ENCODE measurements at places on chromosomes 1 and 21.
A peak's percentile ranks its signal among the peaks of the same experiment; 100 is the strongest.

GRCh38 chr1:7583291-7584096 lies 187.6 kb upstream of the VAMP3 start:
- DNase-seq, result no peak

GRCh38 chr1:7770997-7771822 lies at the start of gene VAMP3:
Gene VAMP3 (plus strand): TSS chr1:7771296. CDS start chr1:7771384, 88 bp downstream.
- peak; percentile 86 for DNase-seq

DNA sequence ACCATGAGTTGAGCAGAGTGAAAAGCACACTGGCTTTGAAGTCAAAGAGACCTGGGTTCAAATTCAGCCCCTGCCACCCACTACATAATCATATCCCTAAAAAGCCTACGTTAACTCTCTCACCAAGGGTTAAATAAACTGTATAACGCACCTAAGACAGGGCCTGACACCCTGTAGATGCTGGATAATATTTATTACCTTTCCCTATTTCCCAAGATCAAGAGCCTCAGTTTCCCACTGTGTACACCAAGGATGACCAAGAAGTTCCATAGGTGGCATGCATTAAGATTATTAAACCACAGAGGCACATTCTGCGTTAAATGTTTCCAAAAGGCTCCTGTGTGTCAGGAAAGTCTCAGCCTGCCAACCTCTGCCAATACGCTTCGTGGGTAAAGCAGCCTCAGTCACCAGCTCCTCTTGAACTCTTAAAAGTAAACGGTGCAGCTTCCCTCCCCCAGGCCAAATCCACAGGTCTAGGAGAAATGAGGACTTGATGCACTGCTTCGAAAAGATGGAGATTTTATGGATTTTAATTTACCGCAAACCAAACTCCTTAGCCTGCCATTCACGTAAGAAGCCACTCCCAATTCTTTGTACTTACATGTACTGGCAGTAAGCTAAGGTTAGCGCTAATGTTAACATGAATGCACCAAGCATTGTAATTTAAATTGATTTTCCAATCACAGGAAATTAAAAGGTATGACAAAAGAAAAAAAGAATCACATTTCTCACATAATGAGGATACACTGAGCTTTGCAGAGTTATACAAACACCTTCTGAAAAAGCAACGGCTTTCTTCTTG lies 2.6 kb downstream of the USP24 start:
- no peak for DNase-seq

GRCh38 chr1:155167166-155168104 lies 5.7 kb downstream of the KRTCAP2 start:
- DNase-seq, result peak; percentile 71

DNA sequence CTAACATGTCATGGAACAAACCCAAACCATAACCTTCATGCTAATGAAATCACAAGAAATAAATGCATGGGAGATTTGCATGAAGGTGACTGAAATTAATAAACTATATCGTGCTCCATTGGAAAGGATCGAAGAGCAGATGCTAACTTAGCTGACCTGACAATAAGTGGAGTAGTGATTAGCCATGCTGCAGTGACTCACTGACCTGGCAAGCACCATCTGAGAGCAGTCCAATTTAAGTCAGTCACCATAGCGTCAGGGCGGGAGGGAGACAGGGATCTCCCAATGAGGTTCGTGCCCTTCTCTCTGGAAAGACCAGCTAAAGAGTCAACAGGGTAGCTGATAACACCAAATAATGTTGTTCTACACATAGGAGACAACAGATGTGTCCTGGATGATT lies 21.5 kb downstream of the OLIG2 start:
- DNase-seq, result no peak

DNA sequence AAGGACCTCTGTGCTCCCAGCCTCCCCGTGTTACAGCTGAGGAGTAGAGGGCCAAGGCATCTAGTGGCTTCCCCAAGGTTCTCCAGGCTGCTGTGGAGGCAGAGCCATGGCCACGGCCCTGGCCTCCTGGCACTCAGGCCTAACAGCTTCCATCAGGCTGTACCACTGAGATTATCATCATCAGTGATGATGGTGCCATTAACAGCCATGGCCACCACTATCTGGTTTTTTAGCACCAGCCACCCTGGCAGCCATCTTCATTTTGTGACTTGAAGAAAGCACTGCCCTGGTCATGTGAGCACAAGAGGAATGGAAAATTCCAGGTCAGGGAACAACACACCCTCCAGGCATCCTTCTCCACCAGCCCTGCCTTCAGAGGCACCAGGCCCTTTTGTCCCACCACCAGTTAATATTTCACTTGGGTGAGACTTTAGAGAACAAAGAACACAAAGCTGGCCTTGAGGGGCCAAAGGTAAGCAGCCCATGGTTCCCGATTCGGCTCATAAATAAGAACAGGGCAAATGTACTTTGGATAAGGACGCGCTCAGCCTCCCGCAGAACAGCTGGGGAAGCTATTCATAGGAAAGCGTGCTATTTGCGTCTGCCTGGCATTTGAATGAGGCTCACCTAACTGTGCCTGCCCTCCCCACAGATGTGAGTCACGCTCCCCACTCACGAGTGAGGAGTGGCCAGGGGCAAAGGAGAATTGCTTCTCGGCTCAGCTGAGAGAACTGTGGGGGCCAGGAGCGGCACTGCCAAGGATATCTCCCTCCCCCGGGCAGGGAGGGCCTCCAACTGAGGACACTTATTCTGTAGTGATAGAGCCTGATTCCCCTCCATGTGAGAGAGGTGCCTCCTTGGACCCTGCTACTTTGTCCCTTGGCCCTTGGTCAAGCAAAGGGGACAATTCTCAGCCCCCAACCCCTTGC lies 95.6 kb downstream of the CD58 start:
- DNase-seq, result peak; percentile 89

DNA sequence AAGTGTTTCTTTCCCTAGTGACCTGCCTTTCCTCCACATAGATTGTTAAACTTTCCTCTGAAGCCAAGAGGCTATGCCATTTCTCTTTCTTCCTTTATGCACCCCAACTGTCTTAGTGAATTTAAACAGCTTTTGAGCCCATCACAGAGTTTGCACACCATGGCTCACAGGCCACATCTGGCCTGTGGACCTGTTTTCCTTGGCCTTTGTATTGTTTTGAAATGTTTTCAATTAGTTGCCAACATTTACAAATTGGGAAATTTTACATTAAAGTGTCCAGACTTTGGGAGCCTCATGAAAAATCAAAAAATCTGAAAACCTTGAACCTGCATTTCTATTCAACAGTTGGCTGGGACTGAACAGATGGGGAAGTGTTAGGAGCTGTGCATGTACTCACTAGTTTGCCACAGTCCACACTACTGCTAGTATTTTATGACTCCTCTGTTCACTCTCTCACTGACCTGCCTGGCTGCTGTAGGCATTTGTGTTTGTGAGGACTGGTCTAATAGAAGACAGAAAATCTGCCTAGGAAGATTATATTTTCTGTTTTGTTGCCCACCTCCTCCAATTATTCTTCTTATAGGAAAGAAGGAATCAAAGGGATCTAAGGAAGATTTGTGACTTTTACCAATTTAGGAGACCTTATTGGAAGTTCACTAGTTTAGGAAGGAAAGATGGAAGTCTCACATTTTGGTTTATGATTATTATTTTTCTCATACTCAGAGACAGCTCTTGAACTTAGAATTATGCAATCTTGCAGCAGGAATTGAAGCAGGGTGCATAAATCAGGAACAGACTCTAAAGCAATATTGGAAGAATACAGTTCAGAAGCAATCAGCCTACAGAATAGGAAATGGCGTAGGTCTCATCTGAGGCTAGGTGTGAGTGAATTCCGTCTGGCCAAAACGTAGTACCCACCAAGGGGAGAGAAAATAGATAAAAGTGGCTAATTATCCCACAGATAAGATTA lies 134.7 kb downstream of the HLX start:
- DNase-seq, result no peak

GRCh38 chr1:247402120-247402675 lies 13.8 kb upstream of the NLRP3 start:
- no peak for DNase-seq

GRCh38 chr1:107889524-107889923 lies 75.5 kb downstream of the VAV3 start:
- DNase-seq, result no peak

- no peak for DNase-seq
Measured at GRCh38 chr1:165345502-165345901, 11.0 kb downstream of the LMX1A start.

DNA sequence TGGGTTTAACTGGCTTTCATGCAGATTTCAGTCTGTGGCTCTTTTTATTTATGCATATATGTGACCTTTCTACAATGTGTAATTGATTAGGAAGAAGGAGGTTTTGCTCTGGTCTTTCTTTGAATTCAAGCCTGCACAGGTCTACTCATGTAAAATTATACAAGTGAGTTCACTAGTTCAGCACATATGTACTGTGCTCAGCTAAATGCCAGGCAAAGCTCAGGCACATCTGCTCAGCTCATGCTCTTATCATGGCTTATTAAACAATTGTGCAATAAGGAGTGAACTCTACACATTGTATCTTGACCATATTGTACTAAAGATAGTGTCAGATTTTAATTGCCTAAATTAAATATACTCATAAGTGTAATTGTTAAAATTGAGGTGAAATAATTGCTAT lies 378.4 kb downstream of the ADGRL2 start:
- DNase-seq, result no peak

GRCh38 chr1:202968351-202968750 lies 1.3 kb upstream of the CYB5R1 start:
- DNase-seq, result no peak

- no peak for DNase-seq
Measured at GRCh38 chr1:43671193-43671592, 21.2 kb downstream of the KDM4A start.

DNA sequence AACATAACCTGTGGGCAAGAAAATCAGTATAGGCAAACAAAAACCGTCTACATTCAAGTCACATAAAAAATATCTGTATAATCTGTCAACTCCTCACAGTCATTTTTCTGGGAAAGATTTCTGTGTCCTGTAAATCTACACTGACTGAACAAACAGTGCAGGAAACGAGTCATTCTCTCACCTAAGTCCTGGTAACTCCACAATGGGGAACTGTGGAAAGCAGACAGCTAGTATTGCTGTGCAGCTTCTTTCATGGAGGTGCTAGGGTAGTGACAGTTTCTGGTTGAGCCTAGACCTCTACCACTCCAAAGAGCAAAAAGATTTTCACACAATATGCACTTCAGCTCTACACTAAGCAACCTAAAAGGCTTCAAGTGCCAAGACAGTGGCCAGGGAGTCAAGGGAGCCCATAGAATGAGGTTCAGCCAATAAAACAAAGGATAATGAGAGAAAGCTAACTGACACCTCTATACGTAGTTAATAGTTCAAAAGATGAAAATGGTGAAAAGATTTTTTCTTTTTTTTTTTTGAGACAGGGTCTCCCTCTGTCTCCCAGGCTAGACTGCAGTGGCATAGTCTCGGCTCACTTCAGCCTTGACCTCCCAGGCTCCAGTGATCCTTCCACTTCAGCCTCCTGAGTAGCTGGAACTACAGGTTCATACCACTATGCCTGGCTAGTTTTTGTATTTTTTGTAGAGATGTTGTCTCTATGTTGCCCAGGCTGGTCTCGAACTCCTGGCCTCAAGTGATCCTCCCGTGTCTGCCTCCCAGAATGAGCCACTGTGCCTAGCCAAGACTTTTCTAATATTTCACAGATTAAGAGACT lies 5.5 kb downstream of the PTP4A2 start:
- no peak for DNase-seq

GRCh38 chr1:151196292-151196800 lies 2.0 kb upstream of the PIP5K1A start:
- DNase-seq, result peak; percentile 72

- DNase-seq, result no peak
Measured at GRCh38 chr1:73472810-73473209, 725.2 kb downstream of the LRRIQ3 start.

GRCh38 chr1:2865571-2866421 lies 64.3 kb upstream of the TTC34 start:
- no peak for DNase-seq

GRCh38 chr1:201553496-201554189 lies 14.7 kb downstream of the NAV1 start:
- no peak for DNase-seq

- no peak for DNase-seq
Measured at GRCh38 chr1:203275656-203276272, 29.6 kb upstream of the BTG2 start.

GRCh38 chr1:3595949-3596348 lies 15.4 kb downstream of the MEGF6 start:
- no peak for DNase-seq

DNA sequence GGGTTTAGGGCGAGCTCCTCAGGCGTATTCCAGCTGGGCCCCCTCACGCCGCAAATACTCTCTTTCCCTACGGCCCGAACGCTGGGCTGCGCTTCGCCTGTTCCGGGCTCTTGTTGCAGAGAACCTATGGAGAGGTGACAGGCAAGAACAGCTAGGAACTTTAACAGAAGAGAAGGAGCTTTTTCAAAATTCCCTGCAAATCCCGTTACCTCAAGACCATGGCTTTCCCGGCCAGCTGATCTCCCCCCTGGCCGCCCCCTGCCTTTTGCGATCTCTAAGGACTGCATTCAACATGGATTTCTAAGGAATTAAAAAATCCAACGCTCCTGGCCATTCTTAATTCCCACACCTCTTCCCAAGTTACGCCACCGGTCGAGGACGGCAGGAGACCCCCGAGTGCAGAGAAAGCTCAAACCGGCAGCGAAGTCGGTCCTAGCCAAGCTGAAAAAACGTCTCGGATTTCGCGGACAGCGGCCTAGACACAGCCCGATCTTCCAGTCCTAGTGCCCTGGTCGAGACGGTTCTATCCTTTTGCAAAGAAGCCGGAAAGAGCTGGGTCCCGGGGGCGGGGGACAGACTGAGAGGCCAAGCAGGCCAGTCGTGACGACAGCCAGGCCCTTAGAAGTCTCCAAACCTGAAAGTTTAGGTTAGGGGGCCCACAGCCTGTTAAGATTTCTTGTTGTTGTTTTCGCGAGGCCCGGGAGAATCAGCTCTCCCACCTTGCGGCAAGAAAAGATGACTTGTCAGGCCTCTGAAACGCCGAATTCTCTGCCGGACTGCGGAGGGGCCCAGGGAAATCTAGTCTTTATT lies 1.1 kb upstream of the TBX15 start:
- no peak for DNase-seq

DNA sequence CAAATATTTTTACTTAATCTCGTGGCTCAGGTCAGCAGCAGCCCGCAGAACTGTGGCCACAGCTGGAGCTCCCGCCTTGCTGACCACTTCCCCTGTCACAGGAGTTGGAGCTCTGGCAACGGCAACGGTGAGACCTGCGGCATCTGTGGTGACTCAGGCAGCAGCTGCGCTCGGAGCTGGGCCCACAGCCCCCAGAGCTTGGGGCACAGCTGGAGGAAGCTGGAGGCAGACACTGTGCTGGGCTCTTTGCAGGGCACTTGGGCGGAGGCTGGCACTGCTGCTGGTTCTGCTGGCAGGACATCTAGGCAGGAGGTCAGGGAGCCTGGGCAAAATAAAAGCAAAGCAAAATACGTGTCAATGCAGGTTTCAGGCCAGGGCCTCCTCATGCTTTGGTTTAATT lies at the start of gene LCE3A:
Gene LCE3A, minus strand, starts transcription at position 301 of the 400 bp plus-strand sequence. Its CDS starts 0 bp downstream, at position 301.
- DNase-seq, result peak; percentile 18
